T-helper 17 cell (primary cell): ENCODE measurements at places on chromosomes 16 and 17.

DNA sequence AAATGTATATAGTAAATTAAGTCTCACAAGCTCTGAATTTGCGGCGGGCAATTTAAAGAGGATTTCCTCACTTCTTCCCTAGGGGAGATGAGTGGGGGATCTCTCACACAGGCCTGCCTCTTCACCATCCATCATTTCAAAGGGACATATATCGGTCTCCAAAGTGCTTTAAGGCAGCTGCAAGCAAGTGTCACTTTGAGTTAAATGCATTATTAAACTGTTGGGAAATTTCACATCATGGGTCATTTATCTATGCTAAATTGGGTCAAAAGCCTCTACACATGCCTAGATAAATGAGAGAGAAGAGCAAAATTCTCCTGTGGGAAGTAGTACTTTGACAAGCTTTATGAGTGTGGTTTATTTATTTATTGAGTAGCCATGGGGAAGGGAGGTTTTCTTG is 1106.1 kb upstream of the GOT2 start:
- DNase-seq: no peak

GRCh38 chr17:31381165-31381668 is 10.3 kb upstream of the RAB11FIP4 start:
- DNase-seq: no peak

- no peak for DNase-seq
Observed at GRCh38 chr16:61909074-61909473, 127.2 kb downstream of the CDH8 start.

- DNase-seq: no peak
Observed at GRCh38 chr17:82830249-82830661, 9.6 kb downstream of the ZNF750 start.

- no peak for DNase-seq
Observed at GRCh38 chr17:44108440-44109311, 14.8 kb downstream of the HDAC5 start.

GRCh38 chr17:8445536-8445935 is 9.9 kb downstream of the NDEL1 start:
- no peak for DNase-seq

- DNase-seq: no peak
Observed at GRCh38 chr17:4475001-4475400, 23.7 kb upstream of the SPNS2 start.

- no peak for DNase-seq
Observed at GRCh38 chr17:9004132-9004960, 17.0 kb upstream of the NTN1 start.

DNA sequence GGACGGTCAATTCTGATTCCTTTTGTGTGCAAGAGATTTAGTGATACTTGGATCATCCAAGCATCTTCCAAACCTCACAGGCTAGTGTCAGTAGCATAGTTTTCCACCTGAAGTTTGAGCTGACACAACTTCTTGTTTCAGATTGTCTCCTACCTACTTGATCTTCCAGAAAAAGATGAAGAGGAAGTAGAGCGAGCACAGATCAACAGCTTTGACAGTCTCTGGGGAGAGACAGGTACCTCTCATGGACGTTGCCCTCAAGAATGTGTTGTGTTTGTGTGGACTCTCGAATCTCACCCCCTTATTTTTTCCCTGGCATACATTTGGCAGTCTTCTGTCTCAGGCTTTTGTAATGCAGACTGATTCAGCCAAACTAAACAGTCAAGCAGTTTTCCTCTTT is 47.4 kb downstream of the CYB561 start:
- no peak for DNase-seq

DNA sequence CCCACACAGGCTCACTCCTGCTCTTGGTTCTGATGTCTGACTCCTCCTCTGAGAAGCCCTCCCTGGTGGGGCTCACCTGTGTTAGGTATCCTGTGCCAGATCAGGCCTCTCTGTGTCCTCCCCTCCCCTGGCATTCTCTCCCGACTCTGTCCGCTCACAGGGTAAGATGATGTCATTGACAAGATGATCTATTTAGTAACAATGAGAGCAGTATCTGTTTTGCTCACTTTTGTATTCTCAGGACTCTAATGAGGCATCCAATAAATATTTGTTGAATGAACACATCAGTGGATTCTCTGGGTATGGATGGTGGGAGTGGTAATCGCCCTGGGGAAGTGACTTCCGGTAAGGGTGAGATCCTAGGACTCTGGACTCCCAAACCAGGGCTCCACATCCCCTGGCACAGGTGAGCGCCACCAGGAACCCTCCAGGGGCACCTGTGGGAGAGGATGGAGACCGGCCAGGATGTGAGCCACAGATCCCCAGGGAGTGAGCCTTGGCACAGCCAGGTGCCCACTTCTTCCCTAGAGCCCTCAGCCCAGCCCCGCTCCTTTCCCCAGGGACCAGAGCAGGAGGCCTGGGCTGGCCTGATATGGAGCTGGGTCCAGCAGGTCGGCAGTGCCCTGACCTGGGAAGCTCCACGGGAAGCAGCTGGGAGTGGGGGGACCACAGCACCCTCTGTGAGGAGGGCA is 5.4 kb upstream of the HAP1 start:
- DNase-seq: no peak

GRCh38 chr17:61662186-61662585 is 71.2 kb upstream of the NACA2 start:
- DNase-seq: no peak

GRCh38 chr17:4247361-4247970 is 16.3 kb downstream of the ANKFY1 start:
- DNase-seq: no peak

DNA sequence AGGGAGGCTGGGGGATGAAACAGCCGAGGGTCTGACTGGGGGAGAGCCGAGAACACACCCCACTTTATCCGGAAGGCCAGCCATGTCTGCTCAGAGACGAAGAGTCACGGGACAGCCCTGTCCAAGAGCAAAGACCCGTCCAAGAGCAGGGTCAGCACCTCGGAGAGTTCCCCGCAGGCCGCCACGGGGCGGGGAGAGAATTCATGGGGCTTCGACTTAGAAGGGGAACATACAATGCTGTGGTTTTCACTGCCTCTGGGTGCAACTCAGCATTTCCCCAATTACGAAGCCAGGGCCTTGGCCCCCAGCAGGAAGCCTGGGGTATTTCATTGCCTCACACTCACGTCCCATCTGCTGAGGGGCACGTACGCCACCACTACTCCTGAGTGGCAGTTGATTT is 59.3 kb downstream of the JPH3 start:
- DNase-seq: no peak

DNA sequence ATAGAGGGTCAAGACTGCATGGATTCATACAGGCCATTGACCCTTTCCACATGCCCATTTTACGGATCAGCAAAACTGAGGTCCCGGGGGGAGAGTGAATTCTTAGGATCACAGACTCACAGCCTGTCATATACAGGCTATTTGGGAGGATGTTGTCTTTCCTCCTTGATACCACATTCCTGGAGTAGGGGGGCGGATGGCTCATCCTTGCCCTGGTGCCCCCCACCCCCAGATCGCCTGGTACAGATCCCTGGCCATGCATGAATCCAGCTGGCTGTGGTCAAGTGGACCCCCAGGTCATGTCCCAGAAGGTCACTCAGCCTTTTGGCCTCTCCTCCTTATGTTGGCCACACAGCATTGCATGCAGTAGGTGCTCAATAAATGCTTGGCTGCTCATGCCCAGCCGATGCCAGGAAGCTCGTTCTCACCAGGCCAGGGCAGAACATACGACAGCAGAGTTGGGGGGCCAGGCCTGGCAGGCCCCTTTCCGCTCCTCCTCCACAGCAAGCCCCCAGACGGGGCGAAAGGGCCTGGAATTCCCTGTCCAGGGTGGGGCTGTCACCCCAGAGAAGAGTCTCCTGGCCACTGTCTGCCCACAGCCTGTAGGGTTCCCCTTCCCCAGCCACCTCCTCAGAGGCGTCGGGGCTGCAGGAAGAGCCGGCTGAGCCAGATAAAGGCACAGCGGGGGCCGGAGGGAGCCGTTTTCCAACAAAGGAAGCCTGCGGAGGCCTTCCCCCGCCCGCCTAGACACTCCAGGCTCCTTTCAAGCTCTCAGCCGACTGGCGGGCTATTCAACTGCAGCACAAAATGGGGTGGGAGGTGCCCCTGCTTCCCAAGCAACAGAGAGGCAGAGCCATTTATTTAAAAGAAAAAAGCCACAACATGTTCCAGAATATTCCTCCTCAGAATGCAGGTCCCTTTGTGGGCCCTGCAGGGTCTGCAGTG is 215.7 kb upstream of the CIBAR2 start:
- no peak for DNase-seq

DNA sequence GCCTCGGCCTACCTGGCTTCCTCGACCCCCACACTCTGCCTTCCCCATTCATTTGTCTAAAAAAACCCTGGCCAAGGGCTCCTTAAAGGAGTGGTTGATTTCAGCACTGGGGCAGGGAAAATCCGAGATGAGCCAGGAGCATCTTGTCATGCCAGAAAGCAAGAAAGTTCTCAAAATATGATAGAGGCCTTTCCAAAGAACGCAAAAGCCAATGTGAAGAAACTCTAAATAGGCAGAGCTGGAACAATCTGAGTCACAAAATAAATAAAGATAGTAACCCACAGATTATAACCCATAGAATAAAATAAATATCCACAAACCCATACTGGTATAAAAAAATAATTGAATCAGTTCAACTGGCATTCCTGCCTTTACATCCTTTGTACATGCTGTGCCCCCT is 192.3 kb upstream of the SALL1 start:
- DNase-seq: no peak

GRCh38 chr16:11401161-11402050 is 56.1 kb downstream of the RMI2 start:
- DNase-seq: no peak

DNA sequence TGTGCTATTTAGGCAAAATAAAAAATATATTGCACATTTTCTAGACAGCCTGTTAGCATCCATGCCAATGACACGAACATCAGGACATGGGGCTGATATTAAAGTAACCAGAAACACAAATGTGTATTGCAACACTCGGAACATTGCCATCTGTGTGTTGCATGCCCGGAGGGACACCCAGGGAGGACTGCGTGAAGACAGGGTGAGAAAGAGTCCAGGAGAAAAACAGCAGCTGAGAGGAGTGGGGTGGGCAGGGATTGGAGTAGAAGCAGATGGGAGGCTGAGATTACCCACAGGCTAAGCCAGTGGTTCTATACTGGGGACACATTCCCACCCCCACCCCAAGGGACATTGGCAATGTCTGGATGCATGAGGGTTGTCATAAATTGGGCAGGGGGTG is 114.8 kb downstream of the GRIN2A start:
- DNase-seq: no peak

GRCh38 chr16:24282141-24282540 is 26.0 kb downstream of the CACNG3 start:
- no peak for DNase-seq

GRCh38 chr16:72637306-72637705 is 410.6 kb downstream of the ZFHX3 start:
- no peak for DNase-seq

- no peak for DNase-seq
Observed at GRCh38 chr16:2992383-2993081, 12.3 kb upstream of the PKMYT1 start.

- DNase-seq: no peak
Observed at GRCh38 chr17:57530026-57530425, 215.1 kb downstream of the CCDC182 start.

DNA sequence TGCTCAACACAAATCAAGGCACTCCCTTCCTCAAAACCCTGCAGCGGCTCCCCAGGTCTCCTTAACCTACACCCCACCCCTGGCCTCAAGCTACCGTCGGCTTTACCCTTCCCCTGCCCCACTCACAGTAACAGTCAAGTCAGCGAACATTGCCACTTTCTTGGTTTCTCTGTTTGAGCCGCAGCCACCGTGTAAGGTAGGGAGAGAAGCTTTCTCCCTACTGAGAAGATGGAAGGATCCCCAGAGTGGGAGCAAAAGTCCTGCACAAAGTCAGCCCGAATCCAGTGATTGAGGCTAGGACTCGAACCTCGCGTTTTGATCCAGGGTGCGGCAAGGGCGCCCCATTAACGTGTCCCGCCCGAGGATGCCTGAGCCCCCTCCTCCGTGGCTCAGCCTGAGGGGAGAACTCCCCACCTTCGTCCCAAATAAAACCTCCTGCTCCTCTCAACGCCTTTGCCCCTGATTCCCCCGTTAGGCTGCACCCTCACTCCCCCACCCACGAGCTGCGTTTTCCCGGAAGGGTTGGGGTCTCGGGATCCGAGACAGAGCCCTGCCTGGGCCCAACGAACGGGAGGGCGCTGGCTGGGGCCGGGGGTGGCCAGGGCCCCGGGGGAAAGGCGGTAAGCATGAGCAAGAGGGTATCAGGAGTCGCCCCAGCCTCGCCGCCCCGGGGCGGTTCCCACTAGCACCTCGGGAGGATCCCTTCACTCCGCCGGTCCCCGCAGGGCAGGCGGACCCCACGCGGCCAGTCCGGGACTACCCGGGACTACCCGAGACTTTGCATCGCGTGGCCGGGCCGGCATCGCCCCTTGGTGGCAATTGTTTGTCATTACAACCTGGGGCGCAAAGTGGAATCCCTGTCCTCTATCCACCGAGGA is 9.9 kb upstream of the NAGS start:
- DNase-seq: peak; percentile 53

GRCh38 chr16:86277221-86277620 is 233.1 kb upstream of the FOXF1 start:
- DNase-seq: no peak

DNA sequence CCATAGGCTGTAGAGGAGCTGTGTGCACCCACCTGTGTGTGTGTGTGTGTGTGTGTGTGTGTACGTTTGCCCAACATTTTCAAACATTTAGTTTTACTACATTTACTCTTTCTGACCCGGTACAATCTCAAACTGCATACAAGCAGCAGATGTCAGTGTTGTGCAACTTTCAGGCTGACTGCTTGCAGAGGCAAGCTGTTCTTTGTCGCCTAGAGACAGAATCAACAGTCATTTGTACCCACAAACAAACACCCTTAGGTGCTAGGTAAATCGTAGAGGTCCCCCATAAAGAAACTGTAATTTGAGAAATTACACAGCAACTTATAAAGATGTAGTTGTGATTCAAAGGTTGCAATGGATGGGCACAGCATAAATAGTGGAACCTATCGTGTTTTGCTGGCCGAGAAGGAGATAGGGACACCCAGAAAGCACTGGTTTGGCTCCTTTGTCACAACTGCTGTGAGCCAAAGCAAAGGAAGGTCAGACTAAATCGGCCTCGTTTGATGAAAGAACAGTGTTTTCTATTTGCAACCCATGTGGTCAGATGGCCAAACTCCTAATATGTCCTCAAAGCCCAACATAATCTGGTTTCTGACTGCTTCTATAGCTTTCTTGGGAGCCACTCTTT is 478.4 kb downstream of the TOX3 start:
- DNase-seq: no peak

- no peak for DNase-seq
Observed at GRCh38 chr17:40963838-40964237, 2.9 kb downstream of the KRT39 start.

GRCh38 chr17:50731575-50732460 is 12.4 kb downstream of the LUC7L3 start:
- DNase-seq: no peak

DNA sequence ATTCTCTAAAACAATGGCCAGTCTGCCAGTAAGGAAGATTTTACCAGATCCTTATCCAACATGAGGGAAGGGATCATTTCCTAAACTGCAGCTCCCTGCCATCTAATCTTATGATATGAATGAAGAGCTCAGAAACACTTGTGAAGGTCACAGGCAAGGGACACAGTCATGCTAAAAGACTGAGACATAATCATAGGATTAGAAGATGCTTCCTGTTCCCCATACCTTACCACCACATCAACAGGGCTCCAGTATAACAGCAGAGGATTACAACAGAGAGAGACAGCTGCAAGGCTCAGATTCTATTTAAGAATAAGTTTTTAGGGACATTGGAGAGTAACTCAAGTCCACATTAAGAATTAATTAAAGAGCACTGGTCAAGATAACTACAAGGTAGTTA is 93.3 kb downstream of the BRIP1 start:
- DNase-seq: no peak
